ENCODE measurements at places on chromosomes 7 and 10.

DNA sequence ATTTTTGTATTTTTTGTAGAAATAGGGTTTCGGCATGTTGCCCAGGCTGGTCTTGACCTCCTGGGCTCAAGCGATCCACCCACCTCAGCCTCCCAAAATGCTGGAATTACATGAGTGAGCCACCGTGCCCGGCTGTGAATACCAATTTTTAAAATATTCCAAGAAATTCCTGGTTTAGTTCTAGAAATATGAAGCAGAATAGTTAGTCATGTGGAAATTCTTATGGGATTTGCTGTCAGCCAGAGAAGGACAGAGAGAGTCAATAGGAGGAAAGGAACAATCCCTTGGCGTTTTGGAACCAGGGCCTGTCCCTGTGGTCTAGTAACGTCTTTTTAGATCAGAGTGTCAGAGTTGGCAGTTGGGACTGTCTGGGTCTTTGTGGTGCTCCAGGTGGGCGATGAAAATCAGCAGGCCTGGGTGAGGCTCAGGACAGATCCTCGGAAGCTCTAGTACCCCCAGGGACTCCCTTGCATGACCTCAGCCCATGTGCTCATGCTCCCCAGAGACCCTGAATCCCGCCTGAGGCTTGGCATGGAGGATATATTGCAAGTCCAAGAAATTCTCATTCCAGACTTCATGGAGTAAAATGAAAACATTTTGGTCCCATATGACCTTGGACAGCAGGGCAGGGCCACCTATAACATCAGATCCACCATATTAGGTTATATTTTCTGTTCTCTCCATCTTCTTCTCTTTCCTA lies 7.8 kb downstream of the NODAL start:
- no peak for DNase-seq

GRCh38 chr10:124003481-124003870 lies 89.9 kb downstream of the CHST15 start:
- no peak for DNase-seq

DNA sequence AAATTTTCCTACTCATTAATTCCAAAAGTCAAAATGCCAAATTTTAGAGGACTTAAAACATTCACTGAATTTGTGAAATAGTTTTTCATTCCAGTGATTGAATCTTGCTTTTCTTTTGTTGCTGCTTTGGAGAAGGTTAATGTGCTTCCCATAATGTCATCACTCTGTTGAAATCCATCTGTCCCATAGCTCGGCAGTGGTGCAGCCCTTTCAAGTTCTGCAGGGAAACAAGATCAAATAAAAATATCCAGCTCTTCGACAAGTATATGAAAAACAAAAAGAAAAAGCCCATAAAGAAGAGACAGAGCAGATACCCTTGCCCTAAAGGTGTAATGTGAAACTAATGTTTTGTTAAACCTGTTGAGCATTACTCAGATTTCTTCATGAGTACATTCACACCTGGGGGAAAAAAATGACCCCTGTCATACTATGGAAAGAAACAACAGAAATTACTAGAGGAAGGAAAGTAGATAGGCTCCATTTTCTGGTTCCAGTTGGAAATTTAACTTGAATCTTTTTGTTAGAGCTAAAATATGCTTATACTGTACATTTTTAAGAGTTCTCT lies 35.1 kb downstream of the AGR3 start:
- no peak for DNase-seq

- DNase-seq, result no peak
Measured at GRCh38 chr7:28942168-28942567, 16.0 kb downstream of the TRIL start.

- DNase-seq, result peak; percentile 62
Measured at GRCh38 chr7:23490357-23491135, 20.3 kb upstream of the IGF2BP3 start.

GRCh38 chr7:142647749-142648148 lies 101.5 kb upstream of the PRSS1 start:
- no peak for DNase-seq

DNA sequence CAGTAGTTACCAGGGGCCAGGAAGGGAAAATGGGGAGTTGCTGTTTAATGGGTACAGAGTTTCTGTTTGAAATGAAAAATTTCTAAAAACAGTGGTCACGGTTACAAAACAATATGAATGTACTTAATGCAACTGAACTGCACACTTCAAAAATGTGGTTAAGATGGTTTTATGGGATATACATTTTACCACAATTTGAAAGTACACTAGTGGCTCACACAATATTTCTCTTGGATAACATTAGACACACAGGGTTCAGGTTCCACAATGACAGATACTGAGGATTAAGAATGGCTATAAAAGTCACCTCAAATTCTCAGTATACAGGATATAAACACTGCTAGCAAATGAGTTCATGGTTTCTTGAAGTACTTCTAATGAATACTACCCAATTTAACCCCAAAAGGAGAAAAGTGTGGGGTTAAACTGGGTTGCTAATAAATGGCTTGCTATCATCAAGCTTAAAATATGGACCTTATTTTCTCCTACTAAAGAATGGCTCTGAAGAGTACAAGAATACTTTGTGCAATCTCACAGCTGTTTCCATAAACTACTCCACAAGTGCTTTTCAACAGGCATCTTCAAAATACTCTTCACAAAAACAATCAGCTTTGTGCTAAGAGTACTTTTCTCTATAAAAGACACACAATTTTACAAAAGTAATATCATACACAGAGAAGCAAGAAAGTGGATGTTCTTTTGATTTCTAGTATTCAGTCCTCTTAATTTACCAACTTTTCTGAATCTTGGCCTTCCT lies 92.9 kb downstream of the SRPK2 start:
- no peak for DNase-seq

DNA sequence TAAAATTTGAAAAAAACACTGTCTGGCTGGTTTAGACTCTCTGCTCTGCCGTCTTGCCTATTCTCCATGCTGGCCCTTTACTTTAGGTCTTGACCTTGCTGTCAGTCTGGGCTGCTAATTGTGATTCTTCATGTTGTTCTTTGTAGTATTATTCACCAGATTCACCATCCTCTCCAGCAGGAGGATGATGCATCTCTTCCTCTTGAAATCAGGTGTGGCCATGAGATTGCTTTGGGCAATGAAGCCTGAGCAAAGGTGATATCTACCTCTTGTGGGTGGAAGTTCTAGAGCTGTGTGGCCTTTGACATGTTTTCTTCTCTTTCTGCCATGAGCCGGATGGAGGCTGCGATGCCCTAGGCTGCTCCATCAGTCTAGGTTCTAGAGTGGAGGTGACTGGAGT lies 51.3 kb upstream of the ITPRID1 start:
- DNase-seq, result no peak

GRCh38 chr7:25361863-25362262 lies 133.6 kb upstream of the NPVF start:
- no peak for DNase-seq

GRCh38 chr10:110005719-110006118 lies 2.1 kb upstream of the ADD3 start:
- DNase-seq, result peak; percentile 35

DNA sequence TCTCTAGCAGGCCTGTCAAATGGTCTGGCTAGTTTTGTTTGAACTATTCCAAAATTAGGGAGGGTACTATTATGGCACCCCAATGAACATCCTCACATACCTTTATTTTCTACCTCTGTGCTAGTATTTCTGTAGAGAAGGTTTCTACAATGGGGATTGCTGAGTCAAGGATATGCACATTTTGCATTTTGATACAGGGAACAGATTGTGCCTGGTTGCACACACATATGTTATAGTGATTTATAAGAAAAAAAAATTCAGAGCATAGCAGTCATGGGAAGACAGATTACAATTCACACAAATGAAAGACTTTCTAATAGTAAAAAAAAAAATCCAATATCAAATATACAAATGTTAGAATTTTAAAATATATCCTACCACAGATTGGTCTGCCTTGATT lies 14.1 kb upstream of the NRBF2 start:
- no peak for DNase-seq

GRCh38 chr10:75542906-75543305 lies 111.5 kb downstream of the LRMDA start:
- peak; percentile 26 for DNase-seq

DNA sequence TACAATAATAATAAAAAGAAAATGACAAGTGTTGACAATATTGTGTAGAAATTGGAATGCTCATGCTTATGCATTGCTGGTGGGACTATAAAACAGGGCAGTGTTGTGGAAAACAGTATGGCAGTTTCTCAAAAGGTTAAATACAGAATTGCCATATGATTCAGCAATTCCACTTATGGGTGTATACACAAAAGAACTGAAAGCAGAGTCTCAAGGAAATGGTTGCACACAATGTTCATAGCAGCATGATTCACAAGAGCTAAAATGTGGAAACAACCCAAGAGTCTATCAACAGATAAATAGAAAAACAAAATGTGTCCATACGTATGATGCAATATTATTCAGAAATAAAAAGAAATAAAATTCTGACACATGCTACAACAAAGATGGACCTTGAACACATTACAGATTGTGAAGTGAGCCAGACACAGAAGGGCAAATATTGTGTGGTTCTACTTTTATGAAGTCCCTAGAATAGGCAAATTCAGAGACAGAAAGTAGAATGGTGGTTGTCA lies 64.8 kb upstream of the GRM8 start:
- DNase-seq, result no peak

- no peak for DNase-seq
Measured at GRCh38 chr7:26506196-26506595, 214.5 kb downstream of the SNX10 start.

DNA sequence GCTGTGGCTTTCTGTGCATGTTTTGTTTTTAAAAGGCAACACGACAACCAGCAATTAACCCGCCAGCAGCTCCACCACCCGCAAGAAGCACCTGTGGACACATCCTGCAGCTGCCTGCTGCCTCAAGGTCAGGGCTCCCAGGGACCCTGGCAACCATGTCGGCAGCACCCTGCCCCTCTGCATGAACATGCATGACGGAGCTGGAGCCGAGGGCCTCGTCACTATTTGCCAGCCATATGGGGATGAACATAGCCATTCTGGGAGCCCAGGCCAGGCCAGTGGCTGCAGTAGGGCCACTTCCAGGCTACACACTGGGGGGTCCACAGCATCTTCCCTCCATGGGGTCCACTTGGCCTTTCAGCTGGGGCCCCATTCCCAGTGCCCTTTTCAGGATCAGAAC lies 52.9 kb downstream of the CAMK2B start:
- no peak for DNase-seq

DNA sequence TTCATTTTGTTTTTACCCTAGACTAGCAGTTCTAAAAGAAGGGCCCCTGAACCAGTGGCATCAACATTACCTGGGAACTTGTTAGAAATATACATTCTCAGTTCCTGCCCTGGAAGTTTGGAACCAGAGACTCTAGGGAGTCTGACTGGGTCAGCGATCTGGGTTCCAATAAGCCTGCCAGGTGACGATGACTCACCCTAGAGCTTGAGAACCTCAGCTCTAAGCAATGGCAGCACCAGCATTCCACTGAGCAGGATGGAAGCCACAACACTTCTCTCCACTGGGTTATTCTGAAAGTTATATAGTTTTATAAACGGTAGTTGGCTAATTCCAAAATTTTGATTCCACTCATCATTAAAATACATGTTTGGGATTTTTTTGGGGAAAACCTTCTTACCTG lies 97.0 kb upstream of the AMPH start:
- DNase-seq, result no peak

DNA sequence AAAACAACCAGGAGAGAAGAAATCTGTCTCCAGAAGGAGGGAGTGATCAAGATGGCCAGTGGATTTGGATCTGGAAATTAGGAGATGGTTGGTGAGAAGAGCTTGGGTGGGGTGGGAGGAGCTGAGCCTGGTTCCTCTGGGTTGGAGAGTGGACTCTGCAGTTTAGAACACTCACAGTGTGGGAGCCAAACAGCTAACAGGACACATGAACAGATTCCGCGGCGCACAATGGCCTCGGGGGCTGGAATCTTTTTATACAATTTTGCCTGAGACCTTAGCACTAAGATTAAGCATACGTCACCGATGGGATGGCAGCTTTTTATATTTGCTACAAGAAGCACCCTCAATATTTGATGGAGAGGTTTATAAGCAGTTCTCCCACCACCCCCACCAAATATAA lies 2.9 kb downstream of the ECHDC3 start:
- DNase-seq, result no peak

DNA sequence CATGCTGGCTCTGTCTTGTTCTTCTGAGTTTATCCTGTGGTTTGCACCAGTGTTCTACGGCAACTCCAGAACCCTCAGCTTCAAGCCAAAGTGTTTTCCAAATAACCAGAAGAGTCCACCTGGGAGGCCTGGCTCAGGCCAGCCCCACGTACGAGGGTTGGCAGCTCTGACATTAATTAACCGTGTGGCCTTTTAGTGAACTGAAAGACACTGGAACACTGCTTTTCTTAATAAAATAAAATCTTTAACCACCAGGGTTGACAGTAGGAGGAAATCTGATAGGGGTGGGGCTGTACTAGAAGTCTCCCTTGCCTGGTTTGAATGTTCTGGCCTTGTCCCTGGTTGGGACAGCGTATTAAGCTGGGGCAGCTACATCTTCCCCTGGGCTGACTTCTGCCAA lies 64.9 kb downstream of the SYPL1 start:
- DNase-seq, result no peak

DNA sequence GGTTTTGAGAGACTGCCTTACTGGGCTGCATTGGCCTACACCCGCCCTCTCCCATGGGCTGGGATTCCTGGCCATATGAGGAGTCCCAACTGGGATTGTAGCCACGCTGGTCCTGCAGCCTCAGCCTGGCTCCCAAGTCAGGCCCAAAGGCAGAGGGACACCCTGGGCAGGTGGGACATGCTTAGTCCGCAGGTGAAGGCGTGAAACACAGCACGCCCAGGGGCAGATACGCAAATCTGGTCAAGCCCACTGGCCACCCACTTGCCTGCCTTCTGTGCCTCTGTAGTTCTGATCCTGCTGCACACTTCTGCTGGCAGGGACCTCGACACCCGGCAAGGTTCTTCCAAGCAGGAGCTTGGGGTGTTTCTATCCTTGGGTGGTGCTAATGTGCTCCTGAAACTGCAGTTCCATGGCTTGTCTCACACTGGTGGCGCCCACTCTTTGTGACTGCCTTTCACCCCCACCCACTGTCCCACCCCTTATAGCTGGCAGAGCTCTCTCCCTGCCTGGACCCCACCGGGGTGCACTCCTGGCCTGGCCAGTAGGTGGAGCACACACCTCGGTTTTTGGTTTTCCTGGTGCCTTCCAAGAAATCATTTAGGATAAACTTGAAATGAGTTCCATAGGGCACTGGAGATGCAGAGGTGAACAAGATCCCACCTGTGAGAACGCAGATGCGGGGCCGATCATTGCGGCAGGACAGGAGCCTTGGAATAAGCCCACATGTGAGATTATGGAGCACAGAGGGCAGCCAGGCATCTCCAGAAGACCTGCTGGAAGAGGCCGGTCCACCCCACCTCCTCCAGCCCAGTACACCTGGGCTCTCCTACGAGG lies 47.9 kb downstream of the MKI67 start:
- no peak for DNase-seq

DNA sequence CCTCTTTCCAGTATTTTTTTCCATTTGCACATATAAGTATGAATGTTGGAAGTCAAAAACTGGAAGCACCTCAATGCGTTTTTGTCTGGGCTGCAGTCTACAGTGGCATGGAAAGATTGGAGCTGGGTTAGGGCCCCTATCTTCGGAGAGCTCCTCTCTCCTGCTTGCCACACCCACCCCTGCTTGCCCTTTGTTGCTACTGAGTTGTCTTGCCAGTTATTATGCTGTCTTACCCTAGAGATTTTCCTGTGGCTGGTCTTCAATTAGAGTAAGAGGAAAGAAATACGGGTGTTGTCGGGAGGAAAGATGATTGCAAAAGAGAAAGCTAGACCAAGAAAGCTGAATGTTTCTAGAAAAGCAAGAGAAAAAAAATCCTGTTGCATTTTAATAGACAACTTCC lies 228.9 kb upstream of the CELF2 start:
- no peak for DNase-seq

GRCh38 chr10:63707254-63707910 lies 186.2 kb downstream of the REEP3 start:
- DNase-seq, result no peak

- DNase-seq, result no peak
Measured at GRCh38 chr7:150412518-150413488, 33.7 kb downstream of the ZNF775 start.

Data from left cardiac atrium (tissue), 4 donors.